T1000 (cell line): ENCODE measurements at places on chromosomes 11 and 22.

- DNase-seq = no peak
These were observed 113.7 kb downstream of the ETS1 start for GRCh38 chr11:128473636-128474035.

GRCh38 chr11:99693941-99694492 is 673.3 kb downstream of the CNTN5 start:
- no peak for DNase-seq

GRCh38 chr11:78384231-78384630 is 33.4 kb downstream of the GAB2 start:
- no peak for DNase-seq

- no peak for DNase-seq
These were observed 4.2 kb downstream of the VPS26B start for GRCh38 chr11:134228625-134229024.

- DNase-seq = no peak
These were observed 50.0 kb downstream of the CLTCL1 start for GRCh38 chr22:19241593-19241906.

DNA sequence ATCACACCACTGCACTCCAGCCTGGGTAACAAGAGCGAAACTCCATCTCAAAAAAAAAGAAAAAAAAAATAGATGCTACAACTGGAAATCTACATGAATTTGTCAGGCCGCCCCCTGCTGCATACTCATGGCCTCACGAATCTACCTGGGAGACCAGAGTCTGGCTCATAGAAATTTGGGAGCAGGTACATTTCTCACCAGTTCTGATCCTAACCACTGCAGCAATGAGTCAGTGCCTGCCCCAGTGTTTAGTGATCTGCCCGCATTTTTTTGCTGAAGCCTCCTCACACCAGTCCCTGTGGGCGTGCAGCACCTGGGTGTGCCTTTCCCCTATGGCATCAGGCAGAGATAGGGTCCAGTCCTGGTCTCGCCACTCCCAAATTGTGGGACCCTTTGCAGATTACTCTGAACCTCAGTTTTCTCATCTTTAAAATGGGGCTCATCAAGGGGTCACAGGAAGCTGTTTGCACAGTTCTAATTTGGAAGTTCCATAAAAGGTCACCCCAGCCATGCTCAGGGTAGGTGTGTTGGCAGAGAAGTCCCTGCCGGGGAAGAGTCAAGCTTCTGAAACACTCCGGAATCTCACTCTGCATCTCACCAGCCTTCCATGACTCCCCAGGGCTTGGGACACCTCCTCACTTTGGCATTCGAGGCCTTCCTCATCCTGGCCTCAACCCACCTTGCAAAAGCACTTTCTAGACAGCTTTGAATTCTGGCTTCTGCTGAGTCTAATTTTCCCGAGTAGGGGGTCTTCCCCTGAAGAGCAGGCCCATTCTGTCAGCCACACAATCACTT is 39.3 kb upstream of the LINC01488 start:
- no peak for DNase-seq

DNA sequence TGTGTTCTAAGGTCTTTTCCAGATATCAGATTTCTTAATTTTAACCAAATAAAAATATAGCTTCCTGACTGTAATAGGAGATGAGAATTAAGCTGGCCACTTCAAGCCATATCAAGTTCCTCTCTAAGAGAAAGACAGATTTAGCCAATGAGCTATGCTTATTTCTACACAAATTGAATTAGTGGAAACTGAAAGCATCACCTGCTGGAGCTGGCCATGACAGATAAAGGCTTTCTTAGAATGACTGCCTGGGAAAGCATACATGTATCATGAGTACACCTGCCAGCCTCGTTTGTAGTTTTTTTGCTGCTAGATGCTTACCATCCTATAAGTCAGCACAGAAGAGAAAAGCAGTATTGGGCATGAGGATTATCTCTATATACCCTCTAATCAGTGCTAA is 53.5 kb upstream of the DBX1 start:
- DNase-seq = no peak

DNA sequence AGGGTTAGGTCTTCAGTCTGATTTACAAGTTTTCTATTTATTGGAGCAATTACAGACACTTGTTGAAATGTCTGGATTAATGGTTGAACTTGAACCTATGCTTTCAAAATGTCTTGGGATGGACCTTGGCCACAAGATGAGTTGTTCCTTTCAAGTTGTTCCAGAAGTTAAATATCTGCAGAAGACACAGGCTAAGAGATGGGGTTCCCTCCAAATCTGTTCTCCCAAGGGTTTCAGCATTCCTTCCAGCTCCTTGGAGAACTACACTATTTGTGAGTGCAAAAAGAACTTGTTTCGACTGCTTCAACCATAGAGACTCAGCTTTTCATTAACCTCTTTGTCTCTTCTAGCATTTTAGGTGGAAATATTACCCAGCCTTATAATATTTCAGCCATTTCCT is 189.0 kb upstream of the BLID start:
- DNase-seq = no peak

GRCh38 chr11:73172992-73173656 is 31.0 kb upstream of the FCHSD2 start:
- no peak for DNase-seq

GRCh38 chr11:63837739-63838138 is 1.2 kb upstream of the MARK2 start:
- no peak for DNase-seq

DNA sequence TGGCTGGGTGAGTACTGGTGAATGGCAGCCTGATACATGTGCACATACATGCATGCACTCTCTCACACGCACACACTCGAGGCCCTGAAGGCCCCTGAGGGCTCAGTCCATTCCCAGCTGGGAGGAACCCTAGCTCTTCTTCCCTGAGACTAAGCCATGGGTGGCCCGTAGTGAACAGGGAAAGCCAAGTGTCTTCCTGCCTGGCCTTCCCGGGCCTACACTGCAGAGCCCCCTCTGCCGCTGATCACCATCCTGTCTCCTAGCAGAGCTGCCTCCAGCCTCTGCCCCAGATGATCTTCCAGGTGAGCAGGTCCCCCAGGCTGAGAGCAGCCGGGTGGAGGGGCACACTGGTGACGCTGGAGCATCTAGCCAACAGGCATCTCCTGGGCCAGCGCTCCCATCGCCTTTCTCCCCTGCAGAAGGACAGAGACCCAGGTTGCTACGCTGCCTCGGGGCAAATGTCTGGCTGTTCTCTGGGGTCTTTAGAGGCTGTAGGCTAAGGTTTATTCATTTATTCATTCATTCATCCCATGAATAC is 57.3 kb downstream of the CD82 start:
- no peak for DNase-seq

DNA sequence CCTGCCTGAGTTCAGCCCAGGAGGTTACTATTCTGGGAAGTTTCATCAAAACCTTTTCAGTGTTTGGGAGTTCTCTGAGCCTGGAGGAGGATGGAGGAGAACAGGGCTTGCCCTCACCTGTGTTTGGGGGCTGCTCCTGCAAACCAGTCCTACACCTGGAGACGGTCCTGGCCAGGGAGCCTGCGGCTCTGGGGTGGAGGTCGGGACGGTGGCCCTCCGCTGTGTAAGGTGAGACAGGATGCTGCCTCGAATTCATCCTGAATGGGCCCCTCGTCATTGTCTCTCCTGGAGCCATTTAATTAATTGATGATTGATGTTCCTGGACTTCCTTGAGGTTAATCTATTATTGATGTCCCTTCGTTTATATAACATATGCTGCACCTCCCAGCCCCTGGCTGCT is 6.3 kb downstream of the DAGLA start:
- no peak for DNase-seq

DNA sequence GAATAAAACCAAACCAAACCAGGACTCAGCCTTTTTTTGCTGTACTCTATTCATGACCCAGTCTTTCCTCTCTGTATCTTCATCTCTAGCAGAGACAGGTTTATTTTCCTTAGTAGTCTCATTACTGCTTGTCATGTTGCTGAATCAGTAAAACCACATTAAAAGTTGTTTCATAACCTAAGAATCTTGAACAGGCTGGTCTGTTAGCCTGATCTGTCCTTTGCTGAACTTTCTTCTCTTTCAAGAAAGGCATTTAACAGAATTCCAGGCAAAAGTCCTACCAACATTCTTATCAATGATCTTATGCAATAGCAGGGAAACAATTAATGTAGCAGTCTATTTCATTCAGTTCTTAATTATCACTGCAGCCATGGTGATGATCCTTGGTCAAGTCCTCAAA is 197.7 kb downstream of the CASP12 start:
- DNase-seq = no peak

DNA sequence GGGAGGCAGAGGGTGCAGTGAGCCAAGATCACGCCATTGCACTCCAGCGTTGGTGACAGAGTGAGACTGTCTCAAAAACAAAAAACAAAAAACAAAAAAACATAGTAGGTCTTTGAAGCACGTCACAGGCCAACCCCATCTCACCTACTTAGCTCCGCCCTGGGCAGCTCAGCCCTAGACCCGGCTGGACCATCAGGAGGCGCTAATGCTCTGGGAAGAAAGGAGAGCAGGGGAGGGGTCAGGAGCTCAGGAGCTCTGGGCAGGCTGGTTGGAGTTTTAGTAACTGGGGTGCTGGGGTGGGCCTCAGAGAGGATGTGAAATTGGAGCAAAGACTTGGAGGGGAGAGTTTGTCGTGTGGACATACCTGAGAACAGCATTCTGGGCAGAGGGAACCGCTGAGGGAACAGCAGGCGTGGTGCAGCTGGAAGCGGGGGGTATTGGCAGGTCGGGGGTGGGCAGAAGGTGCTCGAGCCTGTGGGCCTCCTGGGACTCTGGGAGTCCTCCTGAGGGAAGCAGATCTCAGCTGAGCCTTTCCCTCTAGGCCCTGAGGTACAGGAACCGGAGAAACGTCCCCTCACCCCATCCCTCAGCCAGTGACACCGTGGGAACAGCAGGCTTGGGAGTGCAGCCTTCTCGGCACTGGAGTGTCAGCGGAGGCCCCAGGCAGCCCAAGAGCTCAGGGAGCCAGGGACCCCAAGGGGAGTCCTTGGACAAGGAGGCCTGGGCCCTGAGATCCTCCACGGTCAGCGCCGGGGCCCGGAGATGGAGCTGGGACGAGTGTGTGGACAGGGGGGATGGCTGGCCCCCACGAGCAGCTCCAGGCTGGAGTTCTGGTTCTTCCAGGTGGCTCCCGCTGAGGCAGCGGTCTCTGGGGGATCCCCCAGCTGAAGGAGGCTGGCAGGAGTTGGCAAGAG is 2.2 kb upstream of the RPS6KA4 start:
- DNase-seq = no peak

DNA sequence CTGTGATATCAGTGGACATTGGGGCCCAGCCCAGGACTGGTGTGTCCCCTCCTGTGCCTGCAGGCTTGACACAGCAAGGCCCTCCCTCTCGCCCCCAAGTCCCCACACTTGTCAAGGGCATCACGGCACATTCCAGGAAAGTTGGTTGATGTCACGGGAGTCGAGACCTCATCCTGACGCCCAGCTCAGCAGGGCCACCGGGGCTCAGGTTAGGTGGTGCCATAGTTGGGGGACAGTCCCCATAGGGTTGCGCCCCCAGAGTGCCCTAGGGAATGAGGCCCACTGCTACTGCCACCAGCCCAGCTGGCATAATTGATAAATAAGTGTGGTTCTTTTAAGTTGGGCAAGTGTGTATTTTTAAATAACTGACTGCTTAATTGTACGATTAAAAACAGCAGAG is 28.3 kb upstream of the GRAMD4 start:
- no peak for DNase-seq

DNA sequence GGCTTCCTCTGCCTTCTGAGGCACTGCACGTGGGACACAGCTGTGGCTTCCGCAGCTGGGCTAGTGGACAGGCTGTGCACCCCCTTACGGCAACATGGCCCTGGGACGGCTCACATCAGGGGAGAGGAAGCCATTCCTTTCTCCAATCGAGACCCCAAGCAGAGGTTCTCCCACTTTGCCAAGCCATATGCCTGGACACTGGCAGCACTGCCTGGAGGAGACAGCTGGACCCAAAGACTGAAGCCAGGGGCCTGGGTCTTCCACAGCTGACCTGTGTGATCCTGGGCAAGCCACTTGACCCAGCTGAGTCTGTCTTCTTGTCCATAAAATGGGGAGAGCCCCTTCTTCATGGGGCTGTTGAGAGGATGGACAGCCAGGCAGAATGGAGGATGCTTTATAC is 65.4 kb downstream of the SHISAL1 start:
- no peak for DNase-seq

- DNase-seq = no peak
These were observed 2.0 kb downstream of the MMP20 start for GRCh38 chr11:102623128-102623527.

GRCh38 chr11:36412781-36413383 is 97.2 kb downstream of the TRAF6 start:
- no peak for DNase-seq

DNA sequence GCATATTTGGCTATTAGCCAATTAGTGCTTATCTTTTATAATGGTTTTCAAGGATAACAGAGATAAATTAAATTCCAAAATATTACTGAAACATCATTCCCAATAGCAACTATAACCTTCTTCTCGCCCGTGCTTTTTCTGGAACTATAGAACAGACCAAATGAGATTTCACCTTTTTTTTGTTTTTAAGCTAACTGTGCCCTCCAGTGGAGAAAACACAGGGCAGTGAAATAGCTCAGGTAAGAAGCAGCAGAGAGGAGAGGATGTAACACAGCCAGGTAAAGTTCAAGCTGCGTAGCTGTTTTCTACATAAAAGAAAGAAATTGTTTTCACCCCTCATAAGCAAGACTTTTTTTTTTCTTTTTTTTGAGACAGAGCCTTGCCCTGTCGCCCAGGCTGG is 28.2 kb downstream of the HSD17B12 start:
- no peak for DNase-seq

DNA sequence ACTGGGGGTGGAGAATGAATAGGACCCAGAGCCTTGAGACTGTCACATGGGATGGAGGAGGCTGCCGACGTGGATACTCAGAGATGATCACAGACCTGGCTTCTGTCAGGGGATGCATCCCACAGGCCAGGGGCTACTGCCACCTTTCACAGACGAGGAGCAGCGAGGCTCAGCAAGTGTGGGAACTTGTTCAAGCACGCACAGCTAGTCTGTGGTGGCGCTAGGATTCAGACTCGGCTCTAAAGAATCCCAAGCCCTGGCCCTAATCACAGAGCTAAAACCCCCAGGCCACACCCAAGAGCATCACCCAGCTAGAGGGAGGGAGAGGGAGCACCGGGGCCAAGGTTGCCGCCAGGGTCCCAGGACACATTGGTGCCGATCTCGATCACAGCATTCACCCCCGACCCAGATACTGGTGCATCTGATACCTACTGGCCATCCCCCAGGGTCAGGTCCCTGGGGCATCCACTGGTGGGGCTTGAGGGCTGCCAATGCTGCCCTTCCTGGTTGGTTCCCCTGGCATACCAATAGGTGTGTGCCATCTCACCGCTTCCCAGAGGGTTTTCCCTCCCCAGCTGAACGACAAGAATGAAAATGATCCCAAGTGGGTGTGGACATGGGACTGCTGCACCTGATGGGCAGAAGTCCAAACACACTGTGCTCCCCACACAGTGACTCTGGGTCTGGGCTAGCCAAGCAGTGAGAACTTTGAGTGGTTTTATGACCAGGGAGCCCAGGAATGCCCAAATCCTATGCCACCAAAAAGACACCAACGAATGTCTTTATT is 6.2 kb downstream of the CHST1 start:
- DNase-seq = no peak

DNA sequence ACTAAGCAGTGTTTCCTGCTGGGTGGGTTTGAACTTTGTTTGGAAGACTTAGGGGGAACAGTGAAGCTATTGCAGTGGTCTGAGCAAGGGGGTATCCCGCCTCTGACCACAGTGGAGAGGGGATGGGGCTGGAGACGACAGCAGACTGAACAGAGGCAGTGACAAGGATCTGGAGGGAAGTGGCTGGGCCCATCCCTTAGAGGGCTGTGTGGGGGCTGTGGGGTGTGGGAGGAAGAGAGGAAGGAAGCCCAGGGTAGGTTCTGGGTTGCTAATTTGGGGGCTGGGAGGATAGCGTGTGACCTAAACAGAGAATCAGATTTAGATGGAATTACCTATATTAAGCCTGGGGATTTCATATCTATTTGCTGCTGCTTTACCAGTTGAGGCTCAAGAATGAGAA is 70.7 kb downstream of the BMAL1 start:
- DNase-seq = no peak
